ENCODE measurements at places on chromosomes 5 and 9.

GRCh38 chr9:71589612-71590011 is 178.7 kb downstream of the CEMIP2 start:
- DNase-seq, result no peak

- DNase-seq, result no peak
These were observed 787.3 kb downstream of the KCTD16 start for GRCh38 chr5:144958002-144958401.

GRCh38 chr5:94469894-94470329 is 148.5 kb downstream of the KIAA0825 start:
- DNase-seq, result no peak

DNA sequence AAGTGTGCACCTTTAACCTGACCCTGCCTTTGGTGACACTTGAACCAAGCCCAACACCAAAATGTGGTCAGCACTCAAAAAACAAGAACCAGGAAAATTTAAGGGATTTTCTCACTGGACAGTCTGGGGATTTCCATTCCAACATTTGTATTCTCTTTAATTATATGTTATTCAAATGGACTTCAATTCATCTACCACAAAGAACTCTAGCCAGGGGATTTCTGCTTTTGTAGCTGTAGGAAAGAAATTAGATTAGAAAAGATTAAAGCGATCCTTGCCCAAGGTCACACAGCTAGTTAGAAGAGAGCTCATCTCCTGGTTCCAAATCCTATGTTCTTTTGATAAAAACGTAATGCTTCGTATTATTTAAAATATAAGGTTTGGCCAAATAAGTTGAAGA is 94.8 kb upstream of the JAK2 start:
- DNase-seq, result no peak

- no peak for DNase-seq
These were observed 84.6 kb upstream of the FCN1 start for GRCh38 chr9:135002336-135002735.

DNA sequence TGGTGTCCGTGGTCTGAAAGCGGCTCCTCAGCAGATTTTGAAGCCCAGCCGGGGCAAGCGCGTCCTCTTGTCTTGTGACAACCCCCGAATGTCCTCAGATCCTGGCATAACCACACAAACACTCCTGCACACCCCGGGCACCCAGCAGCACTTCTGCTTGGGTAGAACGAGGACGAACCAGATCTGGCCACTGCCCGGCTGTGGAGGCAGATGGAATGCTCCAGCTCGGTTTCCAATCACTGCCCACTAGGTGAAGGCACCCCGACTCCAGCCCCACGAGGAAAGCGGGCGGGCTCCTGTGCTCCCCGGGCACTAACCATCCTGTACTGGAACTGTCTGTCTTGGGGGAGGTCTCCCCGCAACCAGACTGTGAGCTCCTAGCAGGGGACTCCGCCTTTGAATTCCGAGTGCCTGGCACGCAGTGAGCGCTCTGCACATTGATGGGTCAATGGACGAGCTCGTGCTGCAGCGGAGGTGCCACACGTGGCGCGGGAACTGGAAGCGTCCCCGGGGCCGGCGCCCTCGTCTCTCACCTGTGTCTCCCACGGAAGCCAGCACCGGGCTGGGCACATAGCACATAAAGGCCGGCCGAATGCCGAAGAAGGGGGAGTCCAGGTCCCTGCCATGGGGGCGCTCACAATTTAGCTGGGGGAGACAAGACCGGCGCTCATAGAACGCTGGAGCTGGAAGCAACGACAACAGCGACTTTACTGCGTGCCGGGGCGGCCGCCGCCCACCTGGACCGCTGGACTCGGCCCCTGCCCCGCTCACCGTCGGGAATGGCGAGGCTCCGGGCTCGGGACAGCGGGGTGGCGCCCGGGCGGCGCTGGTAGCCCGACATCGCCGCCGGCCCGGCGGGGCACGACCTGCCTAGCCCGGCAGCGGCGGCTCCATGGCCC is 608 bp downstream of the ENTR1 start:
- peak; percentile 32 for DNase-seq

- DNase-seq, result no peak
These were observed 140.4 kb downstream of the AUH start for GRCh38 chr9:91221332-91221731.

- no peak for DNase-seq
These were observed 152.4 kb downstream of the RAPGEF6 start for GRCh38 chr5:131482617-131483016.

DNA sequence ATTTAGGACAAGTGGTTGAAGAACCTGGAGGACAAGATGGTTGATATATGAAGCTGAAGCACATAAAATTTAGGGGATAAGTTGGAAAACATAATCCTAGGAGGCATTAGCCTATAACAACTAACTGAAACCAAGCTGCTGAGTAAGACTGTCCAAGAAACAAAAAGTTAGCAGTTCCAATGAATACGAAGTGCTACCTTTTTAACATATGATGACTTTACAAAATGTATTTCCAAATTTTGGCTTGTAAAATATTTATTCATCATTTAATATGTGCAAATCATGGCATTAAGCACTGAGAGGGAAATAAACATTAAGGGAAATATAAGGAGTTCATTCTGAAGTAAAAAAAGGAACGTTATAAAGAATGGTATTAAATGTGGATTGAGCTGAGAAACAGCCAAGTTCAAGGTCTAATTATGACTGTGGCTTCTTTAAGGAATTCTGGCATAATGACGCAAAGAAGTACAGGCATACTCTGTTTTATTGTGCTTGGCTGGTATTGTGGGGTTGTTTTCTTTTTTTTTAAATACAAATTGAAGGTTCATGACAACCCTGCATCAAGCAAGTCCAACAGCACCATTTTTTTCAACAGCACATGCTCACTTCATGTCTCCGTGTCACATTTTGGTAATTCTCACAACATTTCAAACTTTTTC is 7.7 kb downstream of the RAPGEF6 start:
- no peak for DNase-seq

DNA sequence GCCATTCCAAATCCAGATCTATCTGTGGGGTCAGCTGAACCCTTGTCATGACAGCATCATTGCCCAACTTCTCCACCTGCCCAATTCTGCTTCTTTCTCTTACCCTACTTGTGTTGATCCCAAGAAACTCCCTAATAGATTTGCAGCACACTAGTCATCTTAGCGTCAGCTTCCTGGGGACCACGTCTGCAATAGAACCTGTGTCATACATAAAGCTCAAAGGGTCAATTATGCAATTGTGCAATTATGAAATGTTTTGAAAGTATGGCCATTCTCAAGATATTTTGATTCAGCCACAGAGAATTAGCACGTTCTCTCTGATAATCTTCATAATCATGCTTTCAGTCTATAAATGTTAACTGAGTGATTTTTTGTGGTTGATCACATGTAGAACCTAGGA is 87.4 kb upstream of the PAPPA start:
- no peak for DNase-seq

DNA sequence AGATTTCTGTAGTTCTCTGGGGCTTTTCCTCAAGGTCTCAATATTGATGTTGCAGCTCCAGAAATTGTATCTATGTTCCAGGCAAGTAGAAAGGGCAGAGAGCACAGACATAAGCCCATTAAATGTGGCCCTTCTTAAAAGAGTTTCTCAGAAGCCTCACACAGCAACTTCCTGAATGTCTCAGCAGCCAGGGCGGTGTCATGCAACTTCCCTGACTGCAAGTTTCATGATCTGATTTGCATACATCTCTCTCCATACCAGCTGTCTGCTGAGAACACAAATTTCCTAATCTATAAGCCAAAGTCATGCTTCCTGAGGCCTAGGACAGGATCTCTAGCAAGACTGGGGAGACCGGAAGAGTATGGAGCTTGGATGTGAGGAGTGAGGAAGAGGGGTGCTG is 13.0 kb downstream of the RGS7BP start:
- no peak for DNase-seq

GRCh38 chr5:89313804-89314588 is 431.0 kb upstream of the MEF2C start:
- DNase-seq, result peak; percentile 61

DNA sequence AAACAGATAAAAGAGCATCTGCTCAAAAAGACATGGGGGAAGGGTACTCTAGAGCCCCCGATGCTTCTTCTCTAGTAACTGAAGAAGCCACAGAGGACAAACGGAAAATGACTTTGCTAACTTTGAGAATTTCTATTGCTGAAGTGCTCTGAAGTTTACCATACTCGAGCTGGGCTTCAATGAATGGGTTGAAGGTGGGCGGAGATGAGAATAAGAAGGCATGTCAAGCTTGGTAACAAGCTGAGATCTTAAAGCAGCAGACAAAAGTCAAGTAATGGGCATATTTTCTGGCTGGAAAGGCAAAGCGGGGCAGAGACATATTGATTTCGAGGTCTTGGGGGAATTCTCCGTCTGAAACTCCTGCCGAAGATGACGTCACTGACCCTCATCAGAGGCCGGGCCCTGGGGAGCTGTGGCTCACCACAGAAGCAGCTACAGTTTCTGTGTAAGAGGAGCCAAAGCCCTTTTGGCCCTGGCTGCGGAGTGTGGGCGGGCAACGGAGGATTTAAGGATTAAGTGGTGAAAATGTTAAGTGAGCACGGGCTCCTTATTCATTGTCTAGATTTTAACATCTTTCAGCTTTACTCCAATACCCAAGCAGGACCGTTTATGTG is 115.8 kb upstream of the SLIT3 start:
- DNase-seq, result no peak

GRCh38 chr5:170963521-170963920 is 101.7 kb downstream of the RANBP17 start:
- DNase-seq, result no peak

GRCh38 chr9:76605321-76605900 is 146.4 kb downstream of the GCNT1 start:
- DNase-seq, result no peak

GRCh38 chr5:167984951-167985350 is 306.5 kb upstream of the WWC1 start:
- DNase-seq, result no peak

GRCh38 chr9:91419222-91420191 is 4.1 kb downstream of the NFIL3 start:
- peak; percentile 53 for DNase-seq

DNA sequence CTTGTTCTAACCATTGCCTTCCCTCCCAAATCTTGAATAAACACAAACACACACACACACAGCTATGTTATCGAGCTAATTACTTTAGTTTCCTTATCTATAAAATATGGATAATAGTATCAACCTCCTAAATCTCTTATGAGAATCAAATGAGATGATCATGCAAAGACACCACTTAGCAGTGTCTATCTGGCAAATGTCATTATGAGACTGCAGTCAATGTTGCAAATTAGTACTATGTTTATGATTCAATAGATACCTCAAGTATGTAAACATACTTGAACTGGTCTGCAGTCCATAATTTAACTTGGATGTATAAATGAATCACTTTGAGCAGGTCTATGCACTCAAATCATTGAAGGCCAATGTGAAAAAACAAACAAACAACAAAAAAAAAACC is 22.2 kb upstream of the ERAP2 start:
- DNase-seq, result no peak

GRCh38 chr9:70011366-70011765 is 32.3 kb upstream of the MAMDC2 start:
- DNase-seq, result no peak

- no peak for DNase-seq
These were observed 75.9 kb upstream of the PRR16 start for GRCh38 chr5:120388016-120388781.

- DNase-seq, result peak; percentile 73
These were observed 709 bp downstream of the WHRN start for GRCh38 chr9:114504341-114505186.

GRCh38 chr5:173341961-173342430 is 13.8 kb upstream of the STC2 start:
- DNase-seq, result no peak

GRCh38 chr9:126155756-126156664 is 170.6 kb upstream of the MVB12B start:
- DNase-seq, result no peak

DNA sequence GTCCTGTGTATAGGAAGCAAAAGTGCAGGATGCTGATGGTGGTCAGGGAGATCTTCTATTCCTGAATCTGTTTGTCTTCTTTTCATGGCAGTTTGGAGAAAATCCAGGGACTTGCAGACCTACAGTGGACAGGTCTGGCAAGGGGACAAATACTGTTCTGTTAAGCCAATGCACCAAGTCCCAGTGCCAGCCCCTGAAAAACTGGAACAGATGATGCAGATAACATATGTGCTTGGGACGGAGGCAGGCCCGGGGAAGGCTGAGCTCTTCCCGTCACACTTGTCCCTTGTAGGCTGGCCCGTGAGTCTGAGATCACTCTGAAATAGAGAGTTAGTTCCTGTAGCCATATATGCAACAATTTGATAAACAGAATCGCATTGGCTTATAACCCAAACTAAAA is 265.7 kb downstream of the MTRR start:
- DNase-seq, result no peak

GRCh38 chr9:99011161-99011709 is 67.5 kb downstream of the COL15A1 start:
- DNase-seq, result peak; percentile 46

DNA sequence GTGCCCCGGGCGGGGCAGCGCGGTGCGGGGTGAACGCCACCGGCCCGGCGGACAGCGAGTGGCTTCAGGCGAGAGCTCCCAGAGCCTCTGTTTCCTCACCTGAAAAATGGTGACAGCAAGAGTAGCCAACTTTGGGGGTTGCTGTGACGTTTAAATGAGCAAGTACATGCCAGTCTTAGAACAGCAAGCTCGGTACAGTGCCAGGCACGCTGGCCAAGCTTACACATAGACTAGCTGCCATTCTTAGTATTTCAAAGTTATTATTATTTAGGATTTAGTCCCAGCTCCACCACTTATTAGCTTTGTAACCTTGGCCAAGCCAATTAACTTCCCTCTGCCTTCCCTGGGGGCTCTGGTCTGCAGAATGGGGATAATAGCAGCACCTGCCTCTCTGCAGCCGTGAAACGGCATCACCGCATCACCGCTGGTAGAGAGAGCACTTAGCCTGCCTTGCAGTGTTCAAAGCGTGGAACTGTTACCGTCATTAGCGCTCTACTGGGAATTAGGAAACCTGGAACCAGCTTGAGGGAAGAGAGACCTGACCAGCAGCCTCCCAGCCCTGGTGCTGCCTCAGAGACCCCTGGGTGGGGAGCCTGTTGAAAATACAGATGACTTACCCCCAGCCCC is at the start of gene C9orf50:
TSS of gene C9orf50 (minus strand) at position 433 of the 627 bp plus-strand sequence. CDS start 527 bp downstream, outside the sequence.
- DNase-seq, result no peak

GRCh38 chr9:6133346-6134063 is 82.1 kb upstream of the IL33 start:
- no peak for DNase-seq

DNA sequence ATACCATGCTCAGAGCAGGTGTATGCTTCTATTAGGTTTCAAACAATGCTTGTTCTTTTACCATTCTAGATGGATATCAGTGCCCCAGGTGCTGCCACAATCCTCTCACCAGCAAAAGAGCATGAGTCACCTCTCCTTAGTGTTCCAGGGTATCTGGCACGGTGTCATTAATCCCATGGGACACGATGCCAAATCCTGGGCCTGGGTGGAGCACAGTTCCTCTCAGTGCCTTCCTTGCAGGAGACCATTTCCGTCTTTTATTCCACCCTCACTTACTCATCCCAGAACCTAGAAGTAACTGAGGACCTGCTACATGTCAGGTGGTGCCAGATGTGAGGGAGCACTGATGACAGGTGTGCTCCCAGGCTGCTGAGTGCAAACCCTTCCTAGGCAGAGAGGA is 1.3 kb upstream of the OR13J1 start:
- DNase-seq, result no peak
